Activated CD4-positive, alpha-beta T cell treated with anti-CD3 and anti-CD28 coated beads, Interleukin-2, amount 50 U/mL, for 1 hour (primary cell): ENCODE measurements at places on chromosomes 11 and 22.

GRCh38 chr11:46475926-46476545, 84.5 kb upstream of the CHRM4 start:
- DNase-seq = no peak

GRCh38 chr11:8720868-8721608, 38.4 kb downstream of the RPL27A start:
- no peak for DNase-seq

DNA sequence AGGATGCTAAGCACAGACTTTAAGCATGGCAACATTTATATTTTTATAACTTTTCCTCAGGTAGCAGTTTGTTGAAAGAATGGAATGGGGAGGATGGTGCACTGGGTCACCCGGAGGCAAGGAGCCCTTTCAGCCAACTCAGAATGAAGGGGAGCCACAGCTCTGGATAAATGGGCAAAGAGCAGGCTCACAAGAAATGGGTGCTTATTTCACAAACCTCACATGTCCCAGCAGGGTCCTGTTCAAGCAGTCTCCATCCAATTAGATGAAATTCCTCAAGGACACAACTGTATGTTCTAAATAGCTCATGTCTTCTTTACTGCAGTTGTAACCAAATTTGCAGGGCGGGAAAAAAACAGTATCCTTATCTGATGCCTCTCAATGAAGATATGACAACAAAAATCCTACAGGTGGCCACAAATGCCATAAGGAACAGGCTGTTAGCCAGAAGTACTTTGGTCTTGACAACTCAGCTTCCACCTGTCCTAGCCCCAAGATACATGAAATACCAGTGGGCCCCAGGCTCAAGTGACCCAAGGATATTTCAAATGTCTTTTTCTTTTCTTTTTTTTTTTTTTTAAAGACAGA, 48.2 kb downstream of the MAPK1 start:
- no peak for DNase-seq

DNA sequence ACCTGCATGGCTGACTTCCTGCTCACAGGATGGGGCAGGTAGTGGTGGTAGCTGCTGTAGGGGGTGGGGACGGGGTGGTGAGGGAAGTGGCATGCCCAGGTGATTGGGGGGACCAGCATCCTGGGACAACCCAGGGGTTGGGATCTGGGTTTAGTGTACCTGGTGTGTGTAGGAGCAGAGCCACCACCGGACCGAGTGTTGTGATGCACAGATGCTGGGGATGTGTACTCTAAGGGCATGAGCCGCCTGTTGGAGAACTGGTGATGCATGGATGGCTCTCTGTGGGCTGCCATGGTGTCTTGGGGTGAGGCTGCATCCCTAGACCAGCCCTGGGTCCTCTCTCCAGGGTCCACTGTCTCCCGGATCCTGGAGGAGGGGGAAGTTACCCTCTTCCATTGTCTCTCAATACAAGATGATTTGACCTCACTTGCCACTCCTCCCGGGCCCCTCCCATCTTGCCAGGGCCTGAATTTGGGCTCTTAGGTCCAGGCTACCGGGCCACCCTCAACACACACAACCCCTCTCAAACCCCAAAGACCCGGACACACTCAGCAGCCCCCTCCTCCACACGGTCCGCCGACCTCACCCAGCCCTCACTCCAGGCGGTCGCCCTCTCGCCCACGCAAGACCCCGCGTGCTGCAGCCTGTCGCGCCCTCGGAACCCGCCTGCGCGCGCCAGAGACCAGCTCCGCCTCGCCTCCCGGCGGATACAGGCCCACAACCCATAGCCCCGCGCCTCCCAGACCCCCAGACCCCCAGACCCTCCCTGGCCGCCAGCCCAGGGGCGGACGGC, 619 bp downstream of the LRRC75B start:
- DNase-seq = no peak

GRCh38 chr11:82872377-82873150, 27.7 kb downstream of the PRCP start:
- DNase-seq = no peak

DNA sequence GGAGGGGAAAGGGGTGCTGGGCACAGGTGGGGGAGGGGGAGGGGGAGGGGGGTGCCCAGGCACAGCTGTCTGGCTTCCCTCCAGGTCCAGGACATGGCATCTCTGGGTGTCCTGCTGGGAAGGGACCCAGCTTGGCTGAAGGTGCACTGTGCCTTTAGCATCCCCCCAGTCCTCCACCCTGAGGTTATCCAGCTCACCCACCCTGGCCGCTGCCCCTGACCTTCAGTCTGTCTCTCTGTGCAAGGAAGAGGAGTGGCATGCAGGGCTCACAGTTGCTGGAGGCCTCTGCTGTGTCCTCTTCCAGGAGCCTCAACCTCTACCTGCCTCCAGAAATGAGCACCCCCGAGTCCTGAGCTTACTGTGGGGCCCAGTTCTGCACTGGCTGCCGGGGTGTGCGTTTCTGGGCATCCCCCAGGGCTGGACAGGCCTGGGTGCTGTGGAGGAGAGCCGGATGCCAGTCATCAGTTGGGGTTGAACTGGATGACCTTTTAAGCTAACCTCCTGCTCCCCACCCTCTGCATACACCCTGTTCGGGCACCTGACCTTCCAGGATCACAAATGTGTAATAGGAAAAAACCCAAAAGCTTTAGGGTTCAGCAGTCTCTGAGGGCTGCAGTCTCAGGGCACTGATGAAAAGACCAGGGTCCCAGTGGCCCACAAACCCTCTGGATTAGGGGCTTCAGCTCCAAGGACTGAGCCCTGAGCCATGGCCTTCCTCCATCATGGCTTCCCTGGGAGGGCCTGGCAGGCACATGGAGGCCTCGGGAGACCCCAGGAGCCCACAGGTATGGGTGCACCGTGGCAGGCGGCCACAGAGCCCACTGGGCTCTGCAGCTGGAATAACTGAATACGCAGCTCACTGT, 9.6 kb upstream of the CTSD start:
- DNase-seq = no peak

- DNase-seq = no peak
Observed at GRCh38 chr11:2790568-2790921, 90.8 kb upstream of the KCNQ1OT1 start.

DNA sequence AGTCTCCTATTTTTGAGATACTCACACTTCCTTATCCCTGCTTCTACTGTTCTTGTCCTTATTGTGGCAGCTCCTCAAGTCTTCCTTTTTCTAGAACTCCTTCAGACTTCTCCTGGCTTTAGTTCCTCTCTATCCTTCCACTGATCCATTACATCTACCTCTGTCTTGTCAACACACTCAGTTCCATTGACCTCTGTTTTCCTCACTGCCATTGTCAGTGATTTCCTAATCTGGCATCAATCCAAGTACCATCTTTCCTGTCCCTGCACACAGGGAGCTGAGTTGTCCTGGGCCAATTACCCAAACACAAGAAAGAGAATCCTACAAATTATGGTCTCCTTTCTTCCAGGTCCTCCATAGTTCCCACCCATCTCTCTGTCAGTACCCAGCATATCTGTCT, 27.9 kb upstream of the RIC3 start:
- no peak for DNase-seq

DNA sequence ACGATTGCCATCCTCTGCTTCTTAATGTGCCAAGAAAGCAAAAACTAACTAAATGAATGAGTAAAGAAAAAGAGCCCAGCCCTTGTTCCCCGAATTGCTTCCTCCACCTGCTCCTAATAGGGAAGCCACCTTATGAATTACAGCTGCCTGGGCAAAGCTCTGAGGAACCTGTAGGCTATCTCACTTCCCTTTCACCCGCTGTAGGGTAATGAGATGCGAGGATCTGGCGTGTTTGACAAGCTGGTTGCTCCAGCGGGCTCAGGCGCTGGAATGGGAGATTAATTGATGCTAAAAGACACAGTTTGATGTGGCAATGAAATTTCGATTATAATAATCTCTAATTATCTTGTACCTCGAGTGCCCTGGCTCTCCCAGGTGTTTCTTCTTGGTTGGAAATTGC, 256.4 kb downstream of the NTM start:
- no peak for DNase-seq

- DNase-seq = no peak
Observed at GRCh38 chr22:45291931-45292290, 7.2 kb downstream of the UPK3A start.

DNA sequence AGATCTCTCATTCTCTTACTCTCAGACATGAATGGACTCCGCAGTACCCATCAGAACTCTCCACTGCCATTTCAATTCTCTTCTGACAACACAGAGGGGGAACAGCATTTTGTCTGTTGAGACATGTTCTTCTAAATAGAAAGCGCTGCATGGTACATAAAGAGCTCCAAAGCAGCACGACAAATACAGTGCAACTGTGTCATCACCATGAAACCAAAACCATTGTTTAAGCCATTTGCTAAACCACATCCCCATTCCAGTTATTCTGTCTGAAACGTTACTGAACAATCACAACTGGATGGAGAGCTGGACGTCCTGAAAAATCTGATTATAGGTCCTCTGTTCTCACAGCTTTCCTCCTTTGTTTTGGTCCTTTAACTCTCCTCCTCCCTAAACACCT, 17.9 kb upstream of the TENM4 start:
- no peak for DNase-seq

DNA sequence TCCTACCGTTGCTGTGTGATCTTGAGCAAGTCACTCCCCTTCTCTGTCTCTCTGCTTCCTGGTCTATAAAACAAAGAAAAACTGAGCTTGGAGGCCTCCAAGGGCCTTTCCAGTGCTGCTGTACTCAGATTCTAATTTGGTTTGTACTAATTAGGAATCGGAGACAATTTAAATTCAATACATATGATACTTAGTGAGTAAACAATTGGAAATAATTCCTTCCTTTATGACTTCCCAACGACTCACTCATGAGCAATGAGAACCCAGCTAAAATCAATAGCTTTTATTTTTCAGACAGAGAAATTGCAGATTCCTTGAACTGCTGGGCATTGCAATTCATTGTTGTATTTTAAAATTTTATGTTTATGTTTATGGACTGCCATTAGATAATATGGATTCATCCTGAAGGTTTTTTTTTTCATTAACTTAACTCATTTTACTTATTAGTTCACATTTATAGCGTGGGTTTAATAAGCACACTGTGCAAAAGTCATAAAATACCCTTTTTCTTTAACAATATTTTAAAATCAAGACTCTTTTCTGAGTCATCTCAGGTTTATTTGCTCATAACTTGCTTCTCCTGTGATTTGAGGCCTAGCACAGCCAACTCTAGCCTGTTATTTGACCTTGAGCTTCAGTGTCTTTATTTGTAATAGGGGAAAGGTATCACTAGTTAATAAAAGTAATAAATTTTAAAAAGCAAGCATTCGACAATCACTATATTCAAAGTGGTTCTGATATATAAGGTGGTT, 95.8 kb downstream of the TP53I11 start:
- no peak for DNase-seq

DNA sequence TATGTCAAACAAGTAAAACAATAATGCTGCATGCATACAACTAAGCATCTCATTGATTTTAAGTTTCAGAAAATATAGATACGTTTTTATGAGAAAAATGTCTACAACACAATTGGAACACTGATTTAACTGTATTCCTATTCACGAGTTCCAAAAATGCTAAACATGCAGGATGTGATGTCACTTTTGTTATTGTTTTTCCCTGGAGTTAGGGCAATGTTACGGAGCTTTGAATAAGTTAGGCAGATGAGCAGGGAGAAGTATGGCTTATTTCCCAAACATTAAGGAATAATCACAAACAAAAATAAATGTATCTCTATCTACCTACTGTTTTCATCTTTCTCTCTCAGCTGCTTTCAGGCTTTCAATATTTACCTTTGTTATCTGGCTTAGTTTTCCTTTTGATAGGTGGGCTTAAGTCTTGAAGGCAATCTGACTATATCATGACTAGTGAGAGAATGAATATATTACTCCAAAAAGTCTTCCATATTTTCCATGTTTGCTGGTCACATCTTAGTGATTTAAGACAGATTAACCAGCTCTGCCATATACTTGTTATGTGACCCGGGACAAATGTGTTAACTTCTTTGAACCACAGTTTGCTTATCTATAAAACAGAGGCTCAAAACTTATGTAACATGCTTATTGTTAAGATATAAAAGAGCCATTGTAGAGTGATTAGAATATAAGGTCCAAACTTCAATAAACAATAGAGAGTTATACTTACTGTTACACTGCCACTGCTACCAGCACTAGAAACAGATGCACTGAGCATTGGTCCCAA, 854.4 kb upstream of the CCDC90B start:
- DNase-seq = no peak

DNA sequence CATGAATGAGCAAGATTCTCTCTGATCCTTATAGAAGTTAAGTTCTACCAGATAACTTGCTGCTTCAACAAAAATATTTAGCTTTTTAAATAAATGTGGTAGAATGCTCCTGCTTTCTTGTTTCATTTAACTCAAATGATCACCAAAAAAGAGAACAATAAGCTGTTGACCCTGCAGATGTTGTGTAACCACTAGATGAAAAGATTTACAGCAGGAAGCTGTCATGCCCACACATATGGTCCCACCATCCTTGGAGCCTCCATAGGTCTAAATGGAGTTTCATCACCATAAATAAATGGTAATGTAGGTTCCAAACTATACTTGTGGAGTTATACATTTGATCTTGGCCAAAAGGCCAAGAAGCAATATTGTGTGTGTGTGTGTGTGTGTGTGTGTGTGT, 118.8 kb downstream of the RRAS2 start:
- DNase-seq = no peak

DNA sequence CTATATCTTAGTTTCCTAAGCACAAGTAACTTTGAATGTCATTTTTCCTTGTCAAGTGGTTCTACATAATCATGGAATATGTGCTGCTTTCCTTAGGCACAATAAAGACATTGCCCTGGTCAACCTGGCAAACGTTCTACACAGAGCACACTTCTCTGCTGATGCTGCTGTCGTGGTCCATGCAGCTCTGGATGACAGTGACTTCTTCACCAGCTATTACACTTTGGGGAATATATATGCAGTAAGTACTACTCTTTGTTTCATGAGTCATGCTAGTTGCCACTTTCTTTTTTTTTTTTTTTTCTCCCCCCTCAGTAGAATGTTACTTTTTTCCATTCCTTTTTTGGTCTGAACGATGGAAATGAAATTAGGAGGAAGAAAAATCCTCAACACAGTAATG, 38.5 kb downstream of the TTC17 start:
- no peak for DNase-seq

- DNase-seq = no peak
Observed at GRCh38 chr22:39913321-39913720, 12.4 kb downstream of the GRAP2 start.
